Glutamatergic neuron (in vitro differentiated cells): ENCODE measurements at places on chromosomes 1 and 21.
A peak's percentile ranks its signal among the peaks of the same experiment; 100 is the strongest.

DNA sequence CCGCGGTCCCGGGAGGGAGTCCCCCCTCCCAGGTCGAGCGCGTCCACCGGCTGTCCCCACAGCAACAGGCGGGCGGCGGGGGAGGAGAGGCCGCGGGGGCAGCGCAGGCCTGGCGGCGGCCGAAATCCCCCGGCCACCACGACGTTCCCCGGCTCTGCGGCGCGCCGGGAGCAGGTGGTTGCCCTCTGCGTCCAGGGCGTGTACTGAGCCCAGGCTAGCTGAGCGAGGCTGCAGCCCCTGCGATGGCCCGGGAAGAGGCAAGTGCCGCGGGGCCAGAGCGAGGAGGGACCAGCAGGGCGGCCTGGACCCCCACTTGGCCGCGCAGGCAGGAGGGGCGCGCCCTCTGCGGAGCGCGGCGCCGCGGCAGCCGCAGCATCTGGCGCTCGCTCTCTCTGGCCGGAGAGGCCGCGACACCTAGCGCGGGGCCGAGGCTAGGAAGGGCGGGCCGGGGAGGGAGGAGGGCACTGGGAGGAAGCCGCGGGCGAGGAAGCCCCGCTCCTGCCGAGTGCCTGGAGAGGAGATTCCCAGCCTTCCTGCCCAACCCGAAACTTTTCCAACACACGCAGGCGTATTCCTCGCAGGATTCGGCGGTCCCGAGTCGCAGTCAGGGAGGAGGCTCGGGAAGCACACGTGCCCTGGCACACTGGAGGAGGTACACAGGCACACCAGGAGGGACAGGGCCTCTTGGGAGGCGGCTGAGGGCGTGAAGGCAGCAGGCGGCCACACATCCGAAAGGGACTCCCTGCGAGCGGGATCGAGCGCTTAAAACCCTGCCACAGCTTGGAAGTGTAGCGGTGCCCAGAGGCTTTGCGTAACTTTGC lies 4.9 kb upstream of the PROX1 start:
- DNase-seq: peak; percentile 86

GRCh38 chr1:246629030-246629429 lies 62.8 kb downstream of the CNST start:
- DNase-seq: no peak

DNA sequence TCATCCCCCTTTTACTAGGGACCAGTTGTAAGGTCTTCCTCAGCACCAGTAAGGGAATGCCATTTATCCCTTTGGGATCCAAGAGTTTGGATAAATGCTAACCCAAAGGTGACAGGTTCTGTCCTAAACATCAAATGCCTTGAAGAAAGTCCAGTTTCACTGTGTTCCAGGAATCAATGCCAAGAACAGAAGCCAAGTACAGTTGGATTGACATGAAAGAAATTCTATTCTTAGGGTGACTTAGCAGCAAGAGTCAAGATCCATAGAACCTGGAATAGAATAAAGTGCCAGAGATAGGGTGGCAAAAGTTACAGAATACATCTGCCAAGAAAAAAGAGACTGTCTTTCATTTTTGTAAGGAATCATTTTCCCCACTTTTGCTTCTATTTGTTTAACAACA lies 94.9 kb upstream of the ADAMTS5 start:
- no peak for DNase-seq

- DNase-seq: no peak
Observed at GRCh38 chr1:169086603-169087455, 19.7 kb upstream of the ATP1B1 start.

DNA sequence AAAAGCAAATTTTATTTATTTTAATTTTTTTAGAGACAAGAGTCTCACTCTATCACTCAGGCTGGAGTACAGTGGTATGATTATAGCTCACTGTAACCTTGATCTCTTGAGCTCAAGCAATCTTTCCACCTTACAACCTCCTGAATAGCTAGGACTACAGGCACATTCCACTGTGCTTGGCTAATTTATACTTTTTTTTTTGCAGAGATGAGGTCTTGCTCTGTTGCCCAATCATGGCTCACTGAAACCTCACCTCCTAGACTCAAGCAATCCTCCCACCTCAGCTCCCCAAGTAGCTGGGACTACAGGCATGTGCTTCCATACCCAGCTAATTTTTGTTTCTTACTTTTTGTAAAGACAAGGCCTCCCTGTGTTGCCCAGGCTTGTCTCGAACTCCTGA lies 49.5 kb downstream of the DR1 start:
- no peak for DNase-seq

- DNase-seq: no peak
Observed at GRCh38 chr1:32758177-32758794, 55.7 kb upstream of the SYNC start.

DNA sequence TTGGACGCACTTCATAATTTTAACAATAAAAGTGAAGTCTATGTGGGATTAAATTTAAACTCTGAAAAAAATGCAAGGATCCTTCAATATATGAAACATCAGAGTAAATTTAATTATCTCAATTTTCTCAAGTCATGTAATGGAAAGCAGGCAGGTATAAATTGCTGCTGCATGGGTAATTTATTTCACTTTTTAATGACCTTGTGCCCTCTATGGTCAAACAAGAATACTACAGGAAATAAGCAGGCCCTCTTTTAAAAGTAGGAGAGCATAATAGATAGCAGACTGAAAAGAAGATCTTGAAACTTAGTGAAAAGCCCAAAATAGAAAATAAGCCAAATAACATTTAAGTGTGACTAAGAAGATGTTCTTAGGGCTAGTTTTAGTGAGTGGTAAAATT lies 22.9 kb downstream of the BCAS2 start:
- DNase-seq: no peak

DNA sequence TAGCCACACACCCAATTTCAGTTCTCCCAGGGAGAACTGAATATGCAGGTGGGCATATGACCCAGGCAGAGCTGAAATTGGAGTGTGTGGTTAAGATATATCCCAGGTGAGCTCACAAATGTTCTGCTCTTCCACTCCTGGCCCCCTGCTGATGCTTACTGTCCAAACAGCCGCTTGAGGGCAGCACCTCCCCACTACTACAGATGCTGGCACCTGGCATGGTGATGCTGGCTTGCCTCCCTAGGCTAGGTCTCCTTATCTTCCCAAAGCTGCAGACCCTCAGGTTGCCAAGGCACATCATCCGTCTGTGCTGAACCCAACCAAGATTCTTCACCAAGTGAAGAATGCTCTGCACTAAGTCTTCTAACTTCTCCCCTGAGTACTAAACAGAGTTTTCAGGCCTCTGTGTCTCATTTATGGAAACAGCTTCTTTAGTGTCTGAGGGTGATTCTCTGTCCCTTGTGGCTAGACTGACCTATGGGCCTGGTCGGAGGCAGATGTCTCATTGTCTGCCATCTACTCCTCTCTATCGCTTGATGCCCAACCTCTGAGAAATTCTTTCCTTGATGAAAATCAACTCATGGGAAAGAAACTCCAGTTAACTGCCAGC lies 27.2 kb downstream of the XCL1 start:
- DNase-seq: peak; percentile 85

- peak; percentile 80 for DNase-seq
Observed at GRCh38 chr1:24688621-24689195, 45.6 kb downstream of the SRRM1 start.

DNA sequence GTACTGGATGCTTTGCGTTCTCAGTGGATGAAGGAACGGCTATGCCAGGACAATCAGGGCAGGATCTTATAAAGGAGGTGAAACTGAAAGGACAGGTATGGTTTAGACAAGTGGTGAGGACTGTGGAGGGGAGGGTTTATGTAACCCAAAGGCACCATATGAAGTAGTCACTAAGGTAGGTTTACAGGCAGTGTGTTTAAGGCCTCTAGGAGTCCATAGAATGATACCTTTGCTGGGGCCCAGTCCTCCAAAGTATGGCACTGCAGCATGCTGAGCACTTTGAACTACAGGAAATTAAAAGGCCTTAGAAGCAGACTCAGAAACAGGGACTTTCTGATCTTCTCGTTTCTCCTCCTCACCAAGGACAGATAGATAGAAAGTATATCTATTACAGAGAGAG lies 304.7 kb upstream of the USP25 start:
- DNase-seq: no peak

DNA sequence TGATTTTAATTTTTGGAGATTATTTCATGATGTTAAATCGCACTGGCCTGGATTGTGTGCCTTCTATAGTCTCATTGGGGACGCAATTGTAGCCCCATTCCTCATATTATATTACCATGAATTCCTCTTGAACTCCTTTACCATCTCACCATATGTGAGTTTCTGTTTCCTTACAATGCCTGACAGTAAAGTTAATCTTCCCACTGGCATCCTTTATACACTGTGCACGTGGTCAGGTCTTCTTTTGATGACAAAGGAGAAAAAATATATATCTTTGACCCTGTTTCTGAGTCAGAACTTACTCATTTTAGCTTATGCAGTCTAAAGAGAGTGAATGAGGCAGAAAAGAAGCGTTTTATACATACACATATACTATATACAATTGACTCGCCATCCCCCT lies 774 bp upstream of the ABL2 start:
- no peak for DNase-seq

DNA sequence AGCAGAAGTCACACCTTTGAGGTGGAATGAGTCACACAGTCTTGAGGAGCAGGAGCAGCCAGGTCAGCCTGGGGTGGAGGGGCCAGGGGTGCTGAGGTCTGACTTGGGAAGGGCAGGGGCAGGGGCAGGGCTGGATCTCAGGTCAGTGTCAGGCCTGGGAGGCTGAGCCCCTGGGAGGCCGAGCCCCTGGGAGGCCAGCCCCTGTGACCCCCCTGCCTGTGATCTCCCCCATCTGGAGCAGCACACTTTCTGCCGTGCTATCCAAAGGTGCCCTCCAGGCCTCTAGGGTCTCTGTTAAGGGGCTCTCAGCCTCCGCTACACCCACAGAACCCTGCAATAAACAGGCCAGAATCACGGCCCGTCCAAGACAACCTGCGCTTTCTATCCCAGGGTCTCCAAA lies 36.9 kb upstream of the AJAP1 start:
- DNase-seq: no peak

GRCh38 chr1:198246337-198246736 lies 89.5 kb downstream of the NEK7 start:
- DNase-seq: no peak

DNA sequence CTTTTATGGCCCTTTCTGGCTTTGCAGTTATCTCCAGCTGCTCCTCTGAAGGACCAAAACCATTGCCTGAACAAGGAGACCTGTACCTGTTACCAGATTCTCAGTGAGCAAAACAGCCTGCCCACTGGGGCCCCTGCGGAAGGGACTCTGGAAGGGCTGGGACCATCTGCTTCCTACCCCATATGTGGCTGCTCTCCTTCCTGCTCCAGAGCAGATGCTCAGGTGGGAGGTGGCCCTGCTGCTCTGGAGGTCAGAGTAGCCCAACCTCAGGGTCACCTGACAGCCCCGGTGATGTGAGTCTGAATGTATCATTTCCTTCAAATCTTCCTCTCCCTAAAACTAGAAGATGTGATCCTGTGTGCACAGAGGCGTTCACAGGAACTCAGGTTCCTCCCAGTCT lies 33.6 kb downstream of the PRDM16 start:
- DNase-seq: no peak

DNA sequence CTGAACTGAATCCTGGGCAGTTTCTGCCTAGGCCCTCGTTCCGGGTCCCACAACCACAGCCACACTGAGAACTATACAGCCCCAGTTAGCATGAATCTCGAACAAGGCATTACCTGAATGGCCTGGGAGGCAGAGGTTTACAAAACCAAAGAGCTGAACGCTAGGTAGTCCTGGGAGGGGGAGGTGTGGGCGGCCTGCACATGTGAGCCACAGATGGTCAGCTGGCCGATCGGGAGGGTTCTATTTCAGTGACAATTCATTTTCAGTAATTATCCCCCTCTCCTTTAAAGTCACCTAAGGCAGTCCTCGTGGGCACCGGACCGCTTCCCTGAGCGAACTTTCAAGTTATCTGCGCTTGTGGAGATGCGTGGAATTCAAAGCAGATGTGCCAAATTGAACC lies 111.9 kb downstream of the GLIS1 start:
- DNase-seq: no peak

DNA sequence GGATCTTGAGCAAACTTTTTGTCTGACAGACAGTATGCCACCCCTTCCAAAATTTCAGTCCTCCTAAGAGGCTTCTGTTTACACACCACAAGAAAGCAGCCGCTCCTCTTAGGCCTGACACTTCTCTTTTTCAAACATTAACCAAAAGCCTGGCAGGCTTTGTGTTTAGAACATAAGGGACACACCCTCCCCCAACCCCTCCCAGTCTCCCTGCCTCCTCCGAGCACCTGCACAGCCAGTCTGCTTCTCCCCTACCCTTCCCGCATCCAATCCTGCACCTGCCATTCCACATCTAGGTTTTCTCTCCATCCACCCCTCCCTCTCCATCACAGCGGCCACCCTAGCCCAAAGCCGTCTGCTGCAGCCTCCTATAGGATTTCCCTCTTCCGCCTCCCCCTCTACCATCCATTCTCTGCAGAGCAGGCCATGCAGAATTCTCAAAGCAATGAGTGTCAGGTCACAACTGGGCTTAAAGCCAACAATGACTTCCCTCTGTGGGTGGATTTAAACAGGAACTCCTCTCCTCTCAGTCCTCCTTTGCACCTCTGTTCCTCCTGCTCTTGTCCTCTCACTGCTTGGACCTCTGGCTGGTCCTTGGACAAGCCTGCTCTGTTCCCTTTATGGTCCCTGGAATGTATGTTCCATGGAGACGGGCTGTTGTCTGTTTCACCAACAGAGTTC lies 478.2 kb downstream of the NPHP4 start:
- DNase-seq: no peak

DNA sequence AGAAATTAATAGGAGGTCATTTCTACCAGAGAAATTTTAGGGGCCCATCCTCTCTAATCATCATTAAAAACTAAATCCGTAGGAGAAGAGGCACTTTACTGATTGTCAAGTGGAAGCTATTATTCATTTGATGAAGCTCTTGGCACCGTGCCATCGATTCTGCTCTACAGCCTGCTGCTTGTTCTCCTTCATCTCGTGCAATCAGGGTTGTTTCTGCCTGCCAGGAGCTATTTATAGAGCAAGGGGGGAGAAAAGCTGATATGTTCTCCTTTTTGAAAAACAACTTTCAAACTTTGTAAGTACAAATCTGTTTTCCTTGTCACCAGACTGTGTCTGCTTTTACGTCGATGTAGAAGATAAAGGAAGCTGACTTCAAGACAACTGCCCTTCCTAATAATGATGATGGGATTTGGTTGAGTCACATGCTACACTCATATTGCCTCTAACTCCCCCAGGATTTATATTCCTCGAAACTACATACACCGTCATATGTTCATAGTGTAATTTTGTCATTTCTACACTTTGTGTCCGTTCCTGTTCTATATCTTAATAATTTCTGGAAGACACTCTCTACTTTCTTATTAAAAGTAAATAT lies 169.6 kb upstream of the LHX8 start:
- DNase-seq: peak; percentile 53

DNA sequence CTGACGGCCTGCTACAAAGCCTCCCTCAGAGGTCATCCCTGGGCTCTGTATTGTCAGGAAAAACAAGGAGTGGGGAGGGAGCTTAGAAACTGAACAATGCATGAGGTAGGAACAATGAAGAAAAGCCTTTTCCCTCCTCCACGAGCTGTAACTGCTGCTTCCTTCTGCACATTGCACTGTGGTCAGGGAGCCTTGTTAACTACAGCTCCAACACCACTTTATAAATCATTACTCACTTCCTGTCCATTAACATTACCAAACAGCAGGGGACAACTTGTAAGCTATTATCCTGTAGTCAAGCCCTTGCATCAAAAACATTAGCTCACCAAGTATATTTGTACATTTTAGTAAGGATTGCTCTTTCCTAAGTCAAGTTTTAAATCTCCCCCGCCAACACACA lies 336.0 kb upstream of the NR5A2 start:
- DNase-seq: no peak
